Activated CD4-positive, alpha-beta T cell treated with anti-CD3 and anti-CD28 coated beads, Interleukin-2, Interleukin-6, amounts not matched to agents 100 ng/mL and 50 ng/mL, durations not matched to agents 16 hours and 8 hours (primary cell): ENCODE measurements at places on chromosomes 1 and 21.

- no peak for DNase-seq
Observed at GRCh38 chr1:200646515-200646914, 23.2 kb downstream of the DDX59 start.

DNA sequence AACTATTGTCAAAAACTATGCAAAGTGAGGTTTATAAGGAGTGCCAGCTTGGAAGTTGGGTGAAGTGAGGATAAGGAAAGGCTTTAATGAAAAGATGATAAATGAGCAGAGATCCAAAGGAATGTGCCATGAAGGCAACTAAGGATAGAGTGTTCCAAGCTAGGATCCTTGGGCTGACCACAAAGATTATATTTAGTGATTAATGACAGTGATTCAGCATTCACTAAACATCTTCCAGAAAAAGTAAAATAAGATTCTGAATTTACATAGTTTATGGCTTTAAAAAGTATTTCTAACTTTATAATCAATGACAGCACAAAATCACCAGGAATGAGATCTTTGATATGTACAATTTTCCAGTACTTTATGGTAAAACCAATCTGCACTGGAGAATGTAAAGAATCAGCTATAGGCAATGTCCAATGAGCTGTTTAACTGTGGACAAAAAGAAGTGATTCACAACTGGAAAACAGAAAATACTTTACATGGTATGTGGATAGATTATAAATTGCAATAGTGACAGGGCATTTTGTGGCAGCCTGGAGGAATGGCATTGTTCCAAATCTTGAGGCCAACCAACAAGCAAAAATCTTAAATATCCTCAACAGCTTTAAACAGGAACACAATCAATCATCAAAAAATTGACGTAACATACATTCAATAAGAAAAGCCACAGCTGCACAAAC is 91.2 kb upstream of the KCTD3 start:
- no peak for DNase-seq

GRCh38 chr1:231808116-231808515 is 181.5 kb downstream of the DISC1 start:
- DNase-seq, result no peak

GRCh38 chr1:248631354-248632008 is 3.4 kb downstream of the OR2T11 start:
- DNase-seq, result no peak

- no peak for DNase-seq
Observed at GRCh38 chr21:38538353-38538752, 40.1 kb upstream of the ERG start.

DNA sequence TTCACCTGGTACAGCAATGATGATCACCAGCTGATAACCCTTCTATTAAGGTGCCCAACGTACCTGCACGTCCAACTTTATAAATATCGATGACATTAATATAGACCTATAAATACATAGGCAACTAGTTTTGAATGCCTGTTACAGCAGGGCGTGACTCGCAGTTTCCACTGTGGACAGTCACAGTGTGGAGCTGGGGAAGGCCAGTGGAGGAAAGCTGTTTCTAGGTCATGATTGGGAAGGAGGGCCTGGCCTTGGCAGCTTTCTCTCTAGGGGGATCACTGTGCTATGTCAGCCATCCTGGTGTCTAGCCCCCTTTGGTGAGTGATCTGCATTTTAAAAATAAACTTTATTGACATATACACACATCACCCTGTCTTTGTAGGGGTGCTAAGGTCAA is 4.4 kb upstream of the PRDM15 start:
- no peak for DNase-seq

GRCh38 chr1:160629286-160630210 is 17.3 kb downstream of the SLAMF1 start:
- DNase-seq, result peak; percentile 74

GRCh38 chr1:11691302-11691914 is at the start of gene DRAXIN:
Gene DRAXIN (plus strand): TSS chr1:11691710. CDS start chr1:11706259, 14,549 bp downstream.
- no peak for DNase-seq

GRCh38 chr1:154490317-154490716 is 11.7 kb upstream of the TDRD10 start:
- no peak for DNase-seq

- DNase-seq, result no peak
Observed at GRCh38 chr1:115189814-115190539, 100.7 kb upstream of the TSPAN2 start.

- DNase-seq, result no peak
Observed at GRCh38 chr1:37714689-37715088, 22.4 kb downstream of the CDCA8 start.
